ENCODE measurements at places on chromosomes 16 and 17. TPM values are rescaled to one million over a fixed set of nuclear protein-coding genes. Genes with fewer than 3 reads are reported as not detected.
A peak's percentile ranks its signal among the peaks of the same experiment; 100 is the strongest.

Gene WNK4
- total RNA-seq, result 0.41 TPM

Gene GLTPD2
- not detected for total RNA-seq

Gene ARHGAP23
- total RNA-seq, result not detected

Gene PLD6
- total RNA-seq, result 12.8 TPM

Gene RNF222
- 0.15 TPM for total RNA-seq

Gene HOXB9
- total RNA-seq, result not detected

- H3K27ac ChIP-seq, result no peak overlapping the region
- H3K27me3 ChIP-seq, result no peaks in the 10 kb centered on the region
- H3K4me3 ChIP-seq, result no peak overlapping the region
- DNase-seq, result peak; percentile 49
- peaks cover 20% of the 10 kb centered on the region for H3K36me3 ChIP-seq
These were observed 43.5 kb downstream of the ST3GAL2 start for GRCh38 chr16:70395345-70395901.

DNA sequence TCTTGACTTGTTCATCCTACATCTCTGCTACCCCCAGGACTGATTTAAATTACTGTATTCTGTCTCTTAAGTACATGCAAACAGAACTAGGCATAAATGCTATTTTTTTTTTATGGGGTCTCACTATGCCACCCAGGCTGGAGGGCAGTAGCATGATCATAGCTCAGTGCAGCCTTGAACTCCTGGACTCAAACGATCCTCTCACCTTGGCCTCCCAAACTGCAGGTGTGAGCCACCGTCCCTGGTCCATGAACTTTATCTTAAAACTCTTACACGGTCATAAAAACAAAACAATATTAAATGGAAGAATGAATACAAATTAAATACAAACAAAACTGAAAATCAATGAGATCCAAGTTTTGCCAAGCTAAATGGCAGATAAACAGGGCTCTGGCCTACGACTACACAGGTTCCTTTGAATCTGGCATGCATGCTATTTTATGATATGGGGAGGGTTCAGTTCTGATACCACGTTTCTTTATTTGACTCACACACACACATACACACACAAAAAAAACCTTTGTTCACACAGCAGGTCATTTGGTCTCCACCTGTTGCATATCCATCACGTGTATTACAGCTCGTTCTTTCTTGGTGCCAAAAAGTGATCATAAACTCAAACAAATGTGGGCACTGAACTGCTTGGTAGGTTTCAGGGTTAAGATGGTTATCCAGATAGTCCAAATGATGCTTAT, 1.1 kb upstream of the PKD1L3 start:
- no peak overlapping the region for H3K4me3 ChIP-seq
- H3K27me3 ChIP-seq, result no peaks in the 10 kb centered on the region
- DNase-seq, result no peak
- no peak overlapping the region for H3K27ac ChIP-seq
- H3K36me3 ChIP-seq, result no peaks in the 10 kb centered on the region

DNA sequence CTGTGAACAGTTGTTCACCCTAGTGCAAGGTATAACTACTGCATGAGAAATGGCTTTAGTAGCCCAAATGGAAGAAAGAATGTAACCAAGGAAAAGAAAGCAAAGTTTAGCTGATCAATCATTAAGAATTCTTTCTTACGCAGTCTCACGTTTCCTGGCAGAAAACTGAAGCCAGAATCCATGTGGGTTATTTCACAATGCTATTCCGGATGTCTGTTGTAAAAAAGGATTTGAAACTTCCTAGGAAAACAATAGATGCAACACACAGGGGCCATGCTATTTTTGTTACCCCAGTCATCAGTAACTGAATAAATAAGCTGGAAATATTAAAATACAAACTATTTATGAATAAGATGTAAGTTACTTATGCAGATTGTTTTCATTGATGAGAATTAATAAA, 802.5 kb downstream of the CDH8 start:
- H3K36me3 ChIP-seq, result no peaks in the 10 kb centered on the region
- no peak overlapping the region for H3K4me3 ChIP-seq
- no peaks in the 10 kb centered on the region for H3K4me1 ChIP-seq
- no peak for DNase-seq
- no peaks in the 10 kb centered on the region for H3K27me3 ChIP-seq

DNA sequence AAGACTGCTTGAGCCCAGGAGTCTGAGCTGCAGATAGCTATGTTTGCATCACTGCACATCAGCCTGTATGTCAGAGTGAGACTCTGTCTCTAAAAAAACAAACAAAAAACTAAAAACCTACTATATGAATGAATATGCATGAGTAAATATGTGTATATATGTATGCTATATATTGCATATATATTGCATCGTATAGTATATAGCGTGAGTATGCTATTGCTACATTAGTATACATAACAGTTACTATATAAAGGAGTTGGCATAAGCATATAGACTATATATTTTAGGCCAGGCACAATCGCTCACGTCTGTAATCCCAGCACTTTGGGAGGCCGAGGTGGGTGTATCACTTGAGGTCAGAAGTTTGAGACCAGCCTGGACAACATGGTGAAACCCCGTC, 16.1 kb downstream of the DDX42 start:
- no peak for DNase-seq
- H3K4me3 ChIP-seq, result no peak overlapping the region
- H3K4me1 ChIP-seq, result no peaks in the 10 kb centered on the region
- H3K27me3 ChIP-seq, result no peaks in the 10 kb centered on the region

- no peak overlapping the region for H3K27ac ChIP-seq
- H3K36me3 ChIP-seq, result peaks cover 16% of the 10 kb centered on the region
- no peak for DNase-seq
- H3K4me1 ChIP-seq, result peaks cover 24% of the 10 kb centered on the region
- no peaks in the 10 kb centered on the region for H3K27me3 ChIP-seq
These were observed 11.5 kb upstream of the FOXJ1 start for GRCh38 chr17:76152591-76152990.

DNA sequence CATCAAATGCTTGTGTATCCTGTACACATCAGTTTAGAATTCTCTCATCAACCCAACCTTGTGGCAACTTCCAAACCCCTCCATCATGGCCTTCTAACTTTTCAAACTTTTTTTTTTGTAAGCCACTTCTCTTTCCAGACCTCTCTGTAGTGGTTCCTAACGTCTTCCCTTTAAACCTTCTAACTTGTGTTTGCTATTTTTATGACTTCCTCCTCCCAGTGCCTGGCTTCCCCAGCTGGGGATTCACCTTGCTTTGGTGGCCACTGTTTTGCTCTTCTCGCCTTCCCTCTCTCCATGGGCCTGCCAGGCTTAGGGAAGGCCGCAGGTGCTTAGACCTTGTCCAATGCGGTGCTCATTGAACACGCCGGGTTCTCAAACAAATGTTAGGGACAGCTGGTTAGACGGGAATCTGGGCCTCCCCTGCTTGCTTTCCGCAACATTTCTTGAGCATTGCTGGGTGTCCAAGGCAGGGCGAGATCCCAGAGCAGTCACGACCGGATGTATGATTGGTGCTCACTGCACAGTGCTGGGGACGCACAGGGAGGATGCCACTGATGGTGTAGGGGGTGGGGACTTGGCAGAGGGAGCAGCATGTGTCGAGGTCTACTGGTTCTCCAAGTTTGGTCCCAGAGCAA, 1.1 kb upstream of the XYLT2 start:
- DNase-seq, result no peak
- H3K36me3 ChIP-seq, result no peaks in the 10 kb centered on the region
- H3K4me1 ChIP-seq, result peaks cover 31% of the 10 kb centered on the region

- H3K4me1 ChIP-seq, result peaks cover 10% of the 10 kb centered on the region
- peaks cover 8% of the 10 kb centered on the region for H3K27me3 ChIP-seq
- no peak for DNase-seq
- no peak overlapping the region for H3K4me3 ChIP-seq
- no peak overlapping the region for H3K27ac ChIP-seq
These were observed 4.0 kb upstream of the FA2H start for GRCh38 chr16:74778646-74779045.

DNA sequence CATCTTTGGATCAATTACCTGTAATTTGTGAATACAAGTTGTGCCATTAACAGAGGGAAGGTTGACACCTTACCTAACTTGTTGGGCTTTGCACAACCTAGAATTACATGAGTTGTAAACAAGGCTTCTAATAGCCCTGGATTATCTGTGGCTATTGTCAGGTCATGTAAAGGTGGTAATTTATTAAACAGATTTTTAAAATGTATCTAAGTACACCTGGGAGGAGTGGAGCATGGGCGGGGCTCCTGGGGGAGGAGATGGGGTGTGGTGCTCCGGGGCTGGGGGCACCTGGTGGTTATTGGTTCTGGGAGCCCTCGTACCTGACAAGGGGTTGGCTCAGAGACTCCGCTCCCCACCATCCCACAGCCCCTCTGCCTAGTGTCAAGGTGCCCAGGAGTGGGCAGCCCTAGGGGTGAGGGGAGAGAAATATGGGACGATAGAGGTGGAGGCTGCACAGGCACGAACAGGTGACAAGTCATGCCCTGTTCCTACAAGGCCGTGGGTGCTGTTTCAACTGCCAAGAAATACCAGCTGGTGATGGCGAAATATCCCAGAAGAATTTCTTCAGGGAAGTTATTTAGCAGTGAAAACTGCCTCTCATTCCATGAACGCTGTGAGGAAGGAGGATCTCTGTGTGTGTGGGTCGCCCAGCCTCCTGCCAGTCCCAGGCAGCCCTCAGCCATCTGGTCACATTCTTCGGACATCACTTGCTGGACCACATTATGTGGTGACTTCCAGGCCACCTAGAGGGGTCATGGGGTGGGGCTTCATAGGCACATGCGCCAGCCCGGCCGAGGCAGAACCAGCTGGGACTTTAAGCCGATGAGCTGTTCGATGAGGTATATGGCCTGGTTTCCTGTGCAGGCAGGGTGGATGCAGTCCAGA, 55.5 kb upstream of the IRX3 start:
- H3K27ac ChIP-seq, result no peak overlapping the region
- no peaks in the 10 kb centered on the region for H3K36me3 ChIP-seq
- H3K4me1 ChIP-seq, result no peaks in the 10 kb centered on the region
- no peaks in the 10 kb centered on the region for H3K27me3 ChIP-seq

- H3K27me3 ChIP-seq, result no peaks in the 10 kb centered on the region
- peaks cover 30% of the 10 kb centered on the region for H3K4me1 ChIP-seq
- DNase-seq, result no peak
- H3K4me3 ChIP-seq, result no peak overlapping the region
These were observed 27.0 kb downstream of the ATP6V0A1 start for GRCh38 chr17:42485680-42486079.

DNA sequence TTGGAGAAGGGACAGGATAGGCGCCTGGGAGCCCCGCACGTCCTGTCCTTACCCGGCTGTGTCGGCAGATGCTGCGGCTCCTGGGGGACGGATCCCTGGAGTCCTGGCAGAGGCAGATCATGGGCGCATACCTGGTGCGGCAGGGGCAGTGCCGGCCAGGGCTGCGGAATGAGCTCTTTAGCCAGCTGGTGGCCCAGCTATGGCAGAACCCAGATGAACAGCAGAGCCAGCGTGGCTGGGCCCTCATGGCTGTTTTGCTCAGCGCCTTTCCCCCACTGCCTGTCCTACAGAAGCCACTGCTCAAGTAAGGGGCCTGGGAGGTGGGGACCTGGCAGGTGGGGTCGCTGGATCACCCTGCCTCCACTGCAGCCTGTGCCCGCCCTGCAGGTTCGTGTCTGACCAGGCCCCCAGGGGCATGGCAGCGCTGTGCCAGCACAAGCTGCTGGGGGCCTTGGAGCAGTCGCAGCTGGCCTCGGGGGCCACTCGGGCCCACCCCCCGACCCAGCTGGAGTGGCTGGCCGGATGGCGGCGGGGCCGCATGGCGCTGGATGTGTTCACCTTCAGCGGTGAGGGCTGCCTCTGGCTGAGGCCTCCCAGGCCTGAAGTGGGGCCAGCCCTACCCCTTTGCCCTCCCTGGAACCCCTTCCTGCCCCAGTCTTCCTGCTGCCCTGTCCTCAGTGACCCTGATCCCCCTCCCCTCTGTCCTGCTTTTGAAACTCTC, 20.2 kb upstream of the SMIM5 start:
- no peaks in the 10 kb centered on the region for H3K27me3 ChIP-seq
- H3K4me1 ChIP-seq, result no peaks in the 10 kb centered on the region
- no peak for DNase-seq
- no peaks in the 10 kb centered on the region for H3K36me3 ChIP-seq

- no peaks in the 10 kb centered on the region for H3K27me3 ChIP-seq
- no peaks in the 10 kb centered on the region for H3K36me3 ChIP-seq
- DNase-seq, result no peak
These were observed 162.8 kb downstream of the IRF8 start for GRCh38 chr16:86061721-86062120.

- peak; percentile 31 for DNase-seq
- peak overlapping the region; percentile 88 for H3K27ac ChIP-seq
- H3K4me3 ChIP-seq, result peak overlapping the region; percentile 78
- H3K27me3 ChIP-seq, result no peaks in the 10 kb centered on the region
- peaks cover 48% of the 10 kb centered on the region for H3K4me1 ChIP-seq
These were observed 955 bp downstream of the ACLY start for GRCh38 chr17:41917679-41918313.

DNA sequence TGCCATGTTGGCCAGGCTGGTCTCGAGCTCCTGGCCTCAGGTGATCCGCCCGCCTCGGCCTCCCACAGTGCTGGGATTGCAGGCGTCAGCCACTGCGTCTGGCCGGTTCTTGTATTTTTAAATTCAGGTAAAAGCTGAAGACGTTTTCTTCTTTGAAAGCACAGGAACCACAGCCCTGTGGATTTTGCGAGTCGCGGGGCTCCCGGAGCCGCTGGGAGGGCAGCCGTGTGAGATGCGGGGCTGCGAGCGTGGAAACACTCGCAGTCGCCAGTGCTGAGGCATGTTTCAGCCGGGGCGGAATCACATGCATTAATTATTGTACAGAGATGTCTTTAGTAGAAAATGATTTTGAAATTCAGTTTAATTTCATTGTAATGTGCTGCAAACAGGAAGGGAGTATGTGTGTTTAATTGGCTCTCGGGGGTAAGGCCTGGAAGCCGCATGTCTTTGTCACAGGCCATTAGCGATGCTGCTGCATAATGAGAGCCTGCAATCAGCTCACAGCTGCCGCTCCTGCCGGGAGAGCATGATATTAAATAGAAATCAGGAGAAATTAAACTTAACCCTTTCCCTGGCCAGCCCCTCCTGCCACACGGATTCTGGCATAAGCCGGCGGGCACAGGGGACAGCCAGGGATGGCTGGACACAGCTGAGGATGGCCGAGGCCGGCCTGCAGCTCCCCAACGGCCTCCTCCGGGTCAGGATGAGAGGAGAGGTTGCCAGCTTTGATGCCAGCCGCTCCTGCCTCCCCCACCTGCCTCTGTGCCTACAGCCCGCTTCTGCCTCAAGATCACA, 35.4 kb upstream of the CDH15 start:
- H3K27ac ChIP-seq, result no peak overlapping the region
- H3K4me3 ChIP-seq, result no peak overlapping the region
- peaks cover 26% of the 10 kb centered on the region for H3K36me3 ChIP-seq
- H3K4me1 ChIP-seq, result no peaks in the 10 kb centered on the region
- H3K27me3 ChIP-seq, result no peaks in the 10 kb centered on the region
- no peak for DNase-seq

DNA sequence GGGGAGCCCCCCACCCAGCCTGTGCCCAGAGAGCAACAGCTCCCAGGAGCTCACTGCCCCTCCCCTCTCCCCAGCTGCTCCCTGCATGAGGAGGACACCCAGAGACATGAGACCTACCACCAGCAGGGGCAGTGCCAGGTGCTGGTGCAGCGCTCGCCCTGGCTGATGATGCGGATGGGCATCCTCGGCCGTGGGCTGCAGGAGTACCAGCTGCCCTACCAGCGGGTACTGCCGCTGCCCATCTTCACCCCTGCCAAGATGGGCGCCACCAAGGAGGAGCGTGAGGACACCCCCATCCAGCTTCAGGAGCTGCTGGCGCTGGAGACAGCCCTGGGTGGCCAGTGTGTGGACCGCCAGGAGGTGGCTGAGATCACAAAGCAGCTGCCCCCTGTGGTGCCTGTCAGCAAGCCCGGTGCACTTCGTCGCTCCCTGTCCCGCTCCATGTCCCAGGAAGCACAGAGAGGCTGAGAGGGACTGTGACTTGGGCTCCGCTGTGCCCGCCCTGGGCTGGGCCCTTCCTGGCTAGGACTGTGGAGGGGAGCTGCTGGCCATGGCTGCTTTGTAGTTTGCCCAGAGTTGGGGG, 584 bp downstream of the TCAP start:
- DNase-seq, result no peak
- peaks cover 17% of the 10 kb centered on the region for H3K36me3 ChIP-seq

All from CD4-positive, alpha-beta memory T cell (primary cell).